CD4-positive, alpha-beta T cell treated with Interleukin-4 for 4 hours (primary cell): ENCODE measurements at places on chromosomes 4 and X.

- no peak for DNase-seq
Observed at GRCh38 chr4:30753316-30753715, 33.1 kb downstream of the PCDH7 start.

DNA sequence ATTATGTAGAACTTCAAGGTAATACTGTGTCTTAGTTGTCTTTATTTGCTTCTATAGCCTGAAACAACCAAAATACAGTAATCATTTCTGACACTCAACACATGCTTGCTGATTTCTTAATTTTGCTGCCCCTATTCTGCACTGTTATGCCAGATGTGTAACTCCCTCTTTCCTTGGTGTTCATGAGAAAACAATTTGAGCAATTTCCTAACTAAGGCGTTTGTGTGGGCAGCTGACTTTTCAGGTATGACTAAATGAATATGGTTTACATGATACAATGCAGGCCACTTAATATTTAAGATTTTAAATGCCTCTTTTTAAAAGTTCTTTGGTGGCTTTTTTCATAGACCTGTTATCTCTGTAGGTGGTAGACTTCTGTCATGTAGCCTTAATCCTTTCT, 46.1 kb upstream of the CENPE start:
- no peak for DNase-seq

DNA sequence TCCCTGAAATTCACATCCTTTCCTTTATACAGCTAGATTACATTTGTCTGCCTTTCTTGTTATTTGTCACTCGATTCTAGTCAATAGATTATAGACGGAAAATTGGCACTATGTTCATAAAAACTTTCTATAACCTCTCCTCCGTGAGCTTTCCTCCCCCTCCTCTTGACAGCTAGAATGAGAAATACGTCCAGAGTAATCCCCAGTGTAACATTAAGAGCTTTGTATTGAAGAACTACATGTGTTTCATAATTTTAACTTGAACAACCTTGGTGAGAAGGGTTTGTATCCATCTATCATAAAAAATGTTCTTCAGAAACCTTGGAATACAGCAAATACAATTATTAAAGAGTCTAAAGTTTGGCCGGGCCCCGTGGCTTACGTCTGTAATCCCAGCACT, 1707.4 kb downstream of the PCDH7 start:
- DNase-seq, result no peak

- DNase-seq, result no peak
Observed at GRCh38 chr4:40808926-40809457, 59.2 kb downstream of the NSUN7 start.

- no peak for DNase-seq
Observed at GRCh38 chr4:11338956-11339782, 89.5 kb downstream of the HS3ST1 start.
